ENCODE measurements at places on chromosomes 7 and 10.

DNA sequence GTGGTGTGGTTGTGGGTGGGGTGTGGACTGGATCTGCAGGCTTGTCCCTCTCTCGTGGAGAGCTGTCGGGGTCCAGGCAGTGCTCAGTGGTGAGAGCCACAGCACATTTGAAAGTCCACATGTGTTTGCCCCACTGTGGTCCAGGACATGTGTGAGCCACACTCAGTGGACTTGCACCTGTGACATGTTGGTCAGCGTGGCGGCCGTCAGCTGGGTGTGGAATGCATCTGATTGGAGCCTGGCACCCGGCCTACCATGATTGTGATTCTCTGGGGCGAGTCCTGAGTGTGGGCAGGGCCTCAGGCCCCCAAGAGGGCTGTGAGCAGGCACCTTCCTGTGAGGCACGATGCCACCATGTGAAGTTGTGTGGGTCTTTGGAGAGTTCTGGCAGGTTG lies 77.9 kb downstream of the DNAJB6 start:
- no peak for DNase-seq

DNA sequence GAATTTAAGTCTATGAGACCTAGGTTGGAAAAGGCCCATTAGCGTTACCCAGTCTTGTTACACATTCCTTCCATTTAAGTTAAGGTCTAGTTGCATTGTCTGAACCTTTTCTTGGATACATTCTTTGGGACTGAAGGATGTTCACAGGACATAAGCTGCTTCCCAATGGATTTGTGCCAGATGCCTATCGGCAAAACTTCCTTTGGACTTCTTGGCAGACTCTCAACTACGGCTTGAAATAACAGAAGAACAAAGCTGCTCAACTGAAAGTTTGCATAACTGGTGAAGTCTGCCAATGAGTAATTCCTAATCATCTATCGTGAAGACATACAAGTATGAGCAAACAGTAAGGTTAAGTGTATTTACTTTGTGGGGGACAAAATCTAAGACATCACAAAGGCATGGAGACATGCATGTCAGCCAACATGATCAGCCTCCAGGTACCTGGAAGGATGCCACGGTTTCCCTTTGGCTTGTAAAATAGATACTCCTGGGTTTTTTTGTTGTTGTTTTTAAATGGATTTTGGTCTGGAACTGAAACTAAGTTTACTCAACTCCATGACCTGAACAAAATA lies 35.4 kb downstream of the MALSU1 start:
- no peak for DNase-seq

DNA sequence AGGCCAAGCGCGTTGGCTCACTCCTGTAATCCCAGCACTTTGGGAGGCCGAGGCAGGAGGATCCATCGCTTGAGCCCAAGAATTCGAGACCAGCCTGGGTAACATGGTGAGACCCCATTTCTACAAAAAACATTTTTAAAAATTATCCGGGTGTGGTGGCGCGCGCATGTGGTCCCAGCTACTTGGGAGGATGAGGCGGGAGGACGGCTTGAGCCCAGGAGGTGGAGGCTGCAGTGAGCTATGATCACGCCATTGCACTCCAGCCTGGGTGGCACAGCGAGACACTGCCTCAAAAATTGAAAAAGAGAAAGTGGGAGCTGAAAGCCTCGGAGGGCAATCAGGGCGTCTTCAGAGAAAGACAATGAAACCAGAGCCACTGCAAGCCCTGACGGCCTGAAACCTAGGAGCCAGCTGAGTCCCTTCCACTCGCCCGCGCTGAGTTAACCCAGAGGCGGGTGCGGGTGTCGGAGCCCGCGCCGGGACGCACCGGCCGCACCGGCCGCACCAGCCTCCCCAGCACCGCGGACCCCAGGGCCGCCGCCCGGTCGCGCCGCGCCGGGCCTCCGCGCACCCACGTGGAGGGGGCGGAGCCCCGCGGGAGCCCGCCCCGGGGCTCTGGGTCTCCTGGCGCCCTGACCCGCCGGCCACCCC lies 22.4 kb downstream of the ZFAND2A start:
- DNase-seq, result no peak

GRCh38 chr7:94874036-94874785 lies 33.2 kb upstream of the PPP1R9A start:
- DNase-seq, result no peak

GRCh38 chr10:113402602-113403001 lies 150.3 kb upstream of the HABP2 start:
- DNase-seq, result no peak

DNA sequence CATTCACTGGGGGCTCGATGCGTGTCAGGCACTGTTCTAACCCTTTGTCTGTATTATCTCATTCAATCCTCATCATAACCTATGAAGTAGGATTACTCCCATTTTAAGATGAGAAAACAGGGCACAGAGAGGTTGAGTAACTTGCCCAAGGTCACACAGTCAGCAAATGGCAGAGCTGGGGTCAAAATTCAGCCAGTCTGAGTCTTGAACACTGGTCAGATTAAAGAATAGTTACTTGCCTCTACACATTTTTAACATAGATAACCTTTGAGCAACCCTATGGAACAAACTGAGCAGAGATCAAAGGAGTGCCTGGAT lies 27.2 kb downstream of the INSIG1 start:
- DNase-seq, result no peak

DNA sequence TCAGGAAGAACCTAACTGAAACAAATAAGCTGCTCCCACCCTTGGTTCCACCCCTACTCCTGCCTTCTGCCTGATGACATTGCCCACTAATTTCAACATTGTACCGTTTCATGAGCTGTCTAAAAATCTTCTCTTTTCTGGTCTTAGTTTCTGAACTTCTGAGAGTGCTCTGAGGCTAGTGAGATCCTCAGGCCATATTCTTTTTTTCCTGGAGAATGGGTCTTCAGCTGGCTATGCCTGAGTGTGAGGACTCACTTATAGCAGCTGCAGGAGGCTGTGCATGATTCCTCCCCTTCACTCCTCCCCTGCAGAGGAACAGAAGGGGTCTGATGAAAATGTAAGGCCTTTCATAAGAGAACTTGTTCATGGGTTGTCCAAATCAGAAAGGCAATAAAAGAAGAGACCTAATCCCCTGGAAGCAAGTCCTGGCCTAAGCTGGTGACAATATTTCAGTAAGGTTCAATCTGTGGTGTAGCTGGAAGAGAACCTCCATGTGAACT lies 11.1 kb downstream of the HOXA4 start:
- DNase-seq, result no peak

DNA sequence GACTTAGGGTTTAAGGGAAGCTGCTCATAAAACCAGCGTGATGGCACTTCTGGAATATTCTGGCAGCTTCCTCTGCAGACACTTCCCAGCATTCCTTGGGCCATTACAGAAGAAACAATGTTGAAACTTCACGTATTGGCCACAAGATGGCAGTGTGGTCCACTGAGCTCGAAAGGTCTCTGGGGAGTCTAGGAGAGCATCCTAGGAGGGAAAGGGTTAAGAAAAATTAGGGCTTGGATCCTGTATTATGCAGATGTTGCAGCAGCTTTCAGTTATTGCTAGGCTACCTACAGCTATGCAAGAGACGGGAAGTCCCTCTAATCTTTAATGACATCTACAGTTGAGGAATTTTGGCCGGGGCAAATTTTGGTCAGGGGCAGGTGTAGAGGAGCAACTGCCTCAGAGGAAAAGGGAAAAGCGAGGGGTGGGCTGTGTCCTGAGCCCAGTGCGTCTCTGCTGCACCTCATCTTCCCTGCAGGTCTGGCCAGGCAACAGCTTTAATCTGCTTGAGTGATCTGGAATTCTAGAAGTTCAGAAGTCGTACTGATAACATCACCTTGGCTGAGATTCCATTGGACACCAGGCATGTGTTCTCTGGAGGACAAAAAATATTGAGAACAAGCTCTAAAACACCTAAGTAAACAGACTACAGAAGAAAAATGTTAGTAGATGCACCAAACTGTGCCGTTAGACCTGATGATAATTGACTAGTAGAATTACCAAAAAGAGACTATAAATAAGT lies 220.8 kb upstream of the PRSS58 start:
- DNase-seq, result peak; percentile 40

GRCh38 chr10:10515479-10516204 lies 502.0 kb upstream of the CELF2 start:
- DNase-seq, result no peak
